Neural cell (in vitro differentiated cells): ENCODE measurements at places on chromosomes 1 and 21. TPM values are rescaled to one million over a fixed set of nuclear protein-coding genes. Genes with fewer than 3 reads are reported as not detected.

PEAR1 gene
- polyA plus RNA-seq, result not detected in 2 replicates

RGS4 gene
- polyA plus RNA-seq, result 0.86 and 1.6 TPM in 2 replicates

PRAMEF27 gene
- not detected in 2 replicates for polyA plus RNA-seq

EEIG2 gene
- polyA plus RNA-seq, result 13.1 and 13.2 TPM in 2 replicates

SPRR4 gene
- polyA plus RNA-seq, result not detected in 2 replicates

RGS8 gene
- polyA plus RNA-seq, result 2.9 and 8.3 TPM in 2 replicates

CRYBG2 gene
- 0.18 and 2.5 TPM in 2 replicates for polyA plus RNA-seq

KIF14 gene
- polyA plus RNA-seq, result 0.46 and 0.69 TPM in 2 replicates

CD1C gene
- polyA plus RNA-seq, result not detected in 2 replicates

CTXND2 gene
- polyA plus RNA-seq, result not detected in 2 replicates

CXADR gene
- polyA plus RNA-seq, result 174 and 175 TPM in 2 replicates
